ENCODE measurements at places on chromosomes 5 and 9. TPM values are rescaled to one million over a fixed set of nuclear protein-coding genes. Genes with fewer than 3 reads are reported as not detected.

FAM221B gene
- total RNA-seq, result not detected

PCDHGB2 gene
- total RNA-seq, result 0.11 TPM

TNFSF8 gene
- not detected for total RNA-seq

ITGA2 gene
- total RNA-seq, result 13.9 TPM

C5orf46 gene
- not detected for total RNA-seq

CTXN3 gene
- total RNA-seq, result not detected
